ENCODE measurements at places on chromosomes 13 and 19. TPM values are rescaled to one million over a fixed set of nuclear protein-coding genes. Genes with fewer than 3 reads are reported as not detected.

Gene HRC
- total RNA-seq: 5.2 TPM

DNA sequence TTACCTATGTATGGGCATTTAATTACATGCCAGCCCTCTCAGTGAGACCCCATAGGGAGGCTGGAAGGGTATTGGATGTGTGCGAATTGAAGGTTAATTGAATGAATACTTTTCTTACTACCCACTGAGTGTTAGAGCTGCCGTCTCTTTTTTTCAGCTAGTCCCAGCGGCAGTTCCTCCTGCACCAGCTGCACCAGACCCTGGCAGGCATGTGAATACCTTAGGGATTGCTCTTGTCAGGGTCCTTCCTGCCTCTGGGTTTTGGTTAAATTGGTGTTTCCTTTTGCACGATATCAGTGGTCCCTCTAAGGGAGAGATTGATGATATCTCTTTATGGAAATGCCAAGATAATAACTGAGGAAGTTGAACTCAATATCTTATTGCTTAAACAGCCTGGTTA lies 9.8 kb upstream of the CXCL17 start:
- no peak for DNase-seq

DNA sequence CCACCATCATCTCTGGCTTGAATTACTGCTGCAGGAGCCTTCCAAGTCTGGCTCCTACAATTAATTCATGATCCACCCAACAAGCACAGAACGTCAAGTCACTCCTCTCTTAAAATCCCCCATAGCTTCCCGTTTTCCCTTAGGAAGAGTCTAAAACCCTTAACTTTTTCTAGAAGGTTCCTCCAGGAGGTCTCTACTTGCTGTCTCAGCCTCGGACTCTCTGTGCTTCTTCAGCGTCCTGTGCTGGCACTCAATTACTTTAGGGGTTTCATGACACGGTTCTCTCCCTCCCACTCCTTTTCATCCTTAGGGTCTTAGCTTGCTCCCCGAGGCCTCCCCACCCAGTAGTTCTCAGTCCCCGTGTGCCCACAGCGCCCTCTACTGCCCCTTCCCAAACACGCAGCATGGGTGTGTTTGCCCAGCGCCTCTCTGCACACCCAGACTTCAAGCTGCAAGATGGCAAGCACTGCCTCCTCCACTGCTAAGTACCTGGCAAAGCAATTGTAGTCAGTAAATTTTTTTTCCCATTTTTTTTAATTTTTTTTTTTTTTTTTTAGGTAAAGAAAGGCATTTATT lies 25.8 kb upstream of the MAP3K10 start:
- DNase-seq: no peak

- no peak for DNase-seq
Observed at GRCh38 chr13:111575276-111575675, 254.8 kb downstream of the TEX29 start.

GRCh38 chr19:48413879-48414587 lies 20.6 kb downstream of the GRIN2D start:
- no peak for DNase-seq

Gene CCDC8
- 42.6 TPM for total RNA-seq

GRCh38 chr19:33498391-33499000 lies 23.1 kb downstream of the PEPD start:
- DNase-seq: no peak

Gene C19orf67
- not detected for total RNA-seq

Gene ACER1
- not detected for total RNA-seq

Measured in urinary bladder (tissue), 4 donors.